ENCODE measurements at places on chromosomes 1 and 21. TPM values are rescaled to one million over a fixed set of nuclear protein-coding genes. Genes with fewer than 3 reads are reported as not detected.

Gene SLC45A1
- 6.6 TPM for total RNA-seq

Gene GCSAML
- total RNA-seq, result under 0.01 TPM

Gene TNFRSF25
- 9.5 TPM for total RNA-seq

Gene MX2
- total RNA-seq, result 0.62 TPM

Gene SELE
- 0.94 TPM for total RNA-seq

Data from occipital lobe (tissue), 3 donors.